ENCODE measurements at places on chromosomes 12 and 14.

GRCh38 chr12:42730291-42730690, 140.7 kb upstream of the PRICKLE1 start:
- no peak for DNase-seq

GRCh38 chr14:96203635-96204034, 1.0 kb upstream of the BDKRB2 start:
- DNase-seq = no peak

DNA sequence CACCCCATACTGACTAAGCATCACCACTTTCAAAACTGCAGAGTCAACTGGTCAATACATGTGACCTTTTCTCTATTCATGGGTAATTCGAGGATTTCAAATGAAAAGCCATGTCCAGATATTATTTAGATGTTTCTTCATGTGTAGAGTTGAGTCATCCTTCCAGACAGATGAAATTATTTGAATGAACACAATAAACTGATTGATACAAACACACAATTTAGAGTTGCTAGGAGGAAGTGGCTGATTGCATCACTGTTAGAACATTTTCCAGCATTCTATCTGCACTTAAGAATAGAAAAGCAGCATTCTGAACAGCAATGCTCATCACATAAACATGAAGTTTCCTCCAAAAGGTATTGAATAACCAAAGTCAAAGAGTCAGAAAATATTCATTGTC, 273.5 kb upstream of the SOX5 start:
- DNase-seq = no peak

- DNase-seq = peak; percentile 79
These were observed 7.7 kb downstream of the HOXC8 start for GRCh38 chr12:54016478-54016964.

- no peak for DNase-seq
These were observed 285.8 kb downstream of the NRXN3 start for GRCh38 chr14:78455896-78456435.

DNA sequence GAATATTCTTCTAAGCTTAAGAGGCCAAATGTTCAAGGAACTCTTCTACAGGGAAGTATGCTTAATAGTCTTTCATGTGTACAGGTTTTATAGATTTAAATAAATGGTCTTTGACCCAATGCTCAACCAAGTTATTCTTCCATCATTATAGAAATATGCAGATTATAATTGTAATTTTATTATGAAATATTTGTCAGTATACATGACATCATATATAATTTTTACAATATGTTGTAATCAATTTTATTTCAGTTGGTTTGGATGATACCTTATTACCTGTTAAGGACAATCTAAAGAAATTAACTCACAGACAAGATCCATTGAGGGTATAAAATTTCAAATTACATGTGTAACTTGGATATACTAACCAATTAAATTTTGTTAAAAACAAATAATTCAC, 1278.3 kb downstream of the SLC16A7 start:
- no peak for DNase-seq

GRCh38 chr14:51079489-51079888, 15.4 kb downstream of the TRIM9 start:
- DNase-seq = peak; percentile 19

All from HT-29 (cell line).